ENCODE measurements at places on chromosomes 2 and 18.

GRCh38 chr2:238239543-238239862 lies 335 bp downstream of the HES6 start:
- DNase-seq: no peak

DNA sequence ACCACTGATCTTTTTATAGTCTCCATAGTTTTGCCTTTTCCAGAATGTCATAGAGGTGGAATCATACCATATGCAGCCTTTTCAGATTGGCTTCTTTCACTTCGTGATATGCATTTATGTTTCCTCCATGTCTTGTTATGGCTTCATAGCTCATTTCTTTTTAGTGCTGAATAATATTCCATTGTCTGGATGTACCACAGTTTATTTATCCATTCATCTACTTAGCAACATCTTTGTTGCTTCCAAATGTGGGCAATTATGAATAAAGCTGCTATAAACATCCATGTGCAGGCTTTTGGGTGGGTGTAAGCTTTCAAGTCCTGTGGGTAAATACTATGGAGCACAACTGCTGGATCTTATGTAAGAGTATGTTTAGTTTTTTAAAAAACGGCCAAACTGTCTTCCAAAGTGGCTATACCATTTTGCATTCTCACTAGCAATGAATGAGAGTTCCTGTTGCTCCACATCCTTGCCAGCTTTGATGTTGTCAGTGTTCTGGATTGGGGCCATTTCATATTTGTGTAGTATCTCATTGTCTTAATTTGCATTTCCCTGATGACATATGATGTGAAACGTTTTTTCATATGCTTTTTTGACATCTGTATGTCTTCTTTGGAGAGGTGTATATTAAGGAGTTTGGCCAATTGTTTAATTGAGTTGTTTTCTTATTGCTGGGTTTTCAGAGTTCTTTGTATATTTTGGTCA lies 20.6 kb downstream of the STPG4 start:
- no peak for DNase-seq

DNA sequence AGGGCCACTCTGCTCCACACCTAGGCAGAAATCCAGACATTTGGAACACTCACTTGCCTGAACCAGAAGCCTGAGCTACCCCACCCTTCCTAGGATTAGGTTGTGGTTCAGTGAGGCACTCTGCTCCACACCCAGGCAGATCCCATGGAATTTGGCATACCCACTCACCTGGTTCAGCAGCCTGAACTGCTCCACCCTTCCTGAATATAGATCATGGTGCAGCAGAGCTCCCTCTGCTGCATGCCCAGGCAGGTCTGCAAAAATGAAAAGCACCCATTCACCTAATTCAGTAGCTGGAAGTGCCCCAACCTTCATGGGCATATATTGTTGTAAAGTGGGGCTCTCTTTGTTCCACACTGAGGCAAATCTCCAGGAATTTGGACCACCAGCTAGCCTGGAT lies 185.1 kb upstream of the CNTNAP5 start:
- DNase-seq: no peak

DNA sequence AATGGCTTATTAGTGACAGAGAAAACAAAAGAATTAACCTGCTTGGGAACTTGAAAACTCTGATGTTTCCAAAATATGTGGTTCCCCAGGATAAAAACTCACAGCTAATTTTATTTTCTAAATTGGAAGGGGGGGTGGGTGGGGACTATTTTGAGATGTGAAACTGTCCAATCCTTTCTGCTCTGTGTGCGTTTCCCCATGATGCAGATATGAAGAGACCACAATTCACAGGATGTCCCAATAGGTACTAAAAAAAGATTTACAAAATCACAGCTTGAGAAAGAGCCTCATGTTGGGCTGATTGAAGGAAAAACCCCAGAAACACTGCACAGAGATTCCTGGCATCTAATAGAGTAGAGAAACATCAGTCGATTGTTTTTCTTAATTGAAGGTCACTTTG lies 273.2 kb downstream of the ARHGAP15 start:
- no peak for DNase-seq

DNA sequence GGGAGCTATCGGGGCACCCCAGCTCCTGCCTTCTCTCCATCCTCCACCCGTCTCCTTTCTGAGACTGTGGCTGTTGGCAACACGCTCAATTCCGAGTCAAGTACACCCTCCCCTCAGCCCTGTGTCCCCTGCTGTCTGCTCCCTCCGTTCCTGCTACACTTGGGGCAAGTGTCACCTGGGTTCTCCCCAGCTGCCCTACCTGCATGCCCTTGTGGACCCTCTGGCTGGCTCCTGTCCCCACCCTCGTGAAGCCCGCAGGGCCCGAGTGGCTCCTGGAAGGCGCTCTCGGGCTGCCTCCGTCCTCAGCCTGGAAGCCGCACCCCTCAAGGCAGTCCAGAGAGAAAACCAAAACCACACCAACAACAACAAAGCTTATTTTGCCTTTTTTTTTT lies 33.9 kb downstream of the PDIA6 start:
- DNase-seq: no peak

- DNase-seq: peak; percentile 13
Observed at GRCh38 chr18:58391231-58391825, 237.6 kb downstream of the ALPK2 start.

DNA sequence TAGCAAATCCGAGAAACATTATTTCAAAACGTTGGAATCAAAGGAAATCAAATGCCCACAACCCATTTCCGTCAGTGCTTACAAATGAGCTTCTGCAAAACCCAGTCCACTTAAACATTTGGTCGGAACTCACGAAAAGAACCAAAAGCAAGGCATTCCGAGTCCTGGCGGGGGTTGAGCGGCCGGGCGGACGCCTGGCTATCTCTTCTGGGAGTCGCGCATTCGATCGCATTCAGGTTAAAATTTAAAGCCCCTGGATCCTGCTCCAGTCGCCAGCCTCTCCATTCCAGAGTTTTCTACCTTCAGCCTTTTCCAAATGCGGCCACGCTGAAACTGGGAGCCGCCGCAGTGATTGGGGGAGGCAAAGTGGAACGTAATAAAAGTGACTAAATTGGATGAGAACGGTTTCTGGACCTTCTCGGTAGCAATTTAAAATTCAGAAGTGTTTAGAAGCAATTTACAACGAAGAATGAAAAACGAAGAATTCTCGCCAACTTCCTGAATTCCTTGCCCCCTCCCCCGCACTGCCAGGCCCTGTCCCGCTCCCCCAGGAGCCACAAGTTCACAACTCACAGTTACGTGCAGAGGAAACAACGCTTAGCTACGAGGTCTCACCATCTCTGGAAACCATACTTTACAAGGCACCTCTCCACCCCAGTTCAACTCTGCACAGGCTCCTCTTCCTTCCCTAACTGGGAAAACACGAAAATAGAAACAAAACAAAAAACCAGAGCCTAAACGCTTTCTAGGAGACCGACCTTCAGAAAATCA lies 1.7 kb upstream of the GATA6 start:
- DNase-seq: no peak

DNA sequence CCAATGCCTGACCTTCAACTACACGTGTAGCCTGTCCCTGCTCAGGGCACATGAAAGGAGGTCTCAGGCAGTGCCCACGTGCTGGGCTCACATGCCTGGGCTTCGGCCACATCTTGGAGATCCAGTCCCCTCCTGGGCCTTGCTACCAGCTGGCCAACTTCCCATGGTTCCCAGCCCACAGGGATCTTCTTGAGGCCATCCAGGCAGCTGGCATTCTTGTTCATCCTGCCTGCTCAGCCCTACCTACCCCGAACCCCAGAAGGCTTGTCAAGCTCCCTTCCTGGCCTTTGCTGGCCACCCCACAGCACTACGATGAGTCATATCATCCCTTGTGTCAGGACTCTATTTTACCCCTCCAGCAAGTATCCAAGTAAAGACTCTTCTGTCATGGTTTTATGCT lies 97.1 kb downstream of the ZBTB7C start:
- DNase-seq: no peak

DNA sequence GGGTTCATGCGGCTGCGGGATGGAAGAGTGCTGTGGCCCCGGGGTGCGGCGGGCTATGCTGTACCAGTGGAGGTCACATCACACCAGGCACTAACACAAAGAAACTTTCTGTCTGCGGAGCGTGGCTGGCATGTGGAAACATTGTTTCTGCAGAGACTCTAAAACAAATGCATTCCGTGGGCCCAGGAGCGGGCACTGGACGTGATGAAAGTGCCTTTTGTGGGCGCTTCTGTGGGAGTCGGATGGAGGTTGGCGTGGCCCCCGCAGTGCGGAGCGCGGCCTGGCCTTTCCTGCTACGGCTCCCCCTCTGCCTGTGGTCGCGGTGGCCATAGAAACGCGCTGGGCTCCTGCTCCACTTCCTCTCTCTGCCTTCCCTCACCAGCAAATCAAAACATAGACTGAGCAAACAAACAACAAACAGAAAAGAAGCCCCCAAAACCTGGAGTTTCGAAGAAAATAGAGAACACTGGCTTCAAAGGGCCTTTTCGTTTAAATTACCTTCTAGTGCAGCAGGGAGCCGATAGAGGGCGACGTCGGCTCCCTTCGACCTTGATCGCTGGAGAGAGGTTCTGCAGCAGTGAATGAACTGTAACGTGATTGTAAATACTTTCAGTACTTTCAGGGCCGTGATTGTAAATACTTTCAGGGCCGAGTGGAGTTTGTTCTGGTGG lies 51.4 kb downstream of the KIF5C start:
- no peak for DNase-seq

DNA sequence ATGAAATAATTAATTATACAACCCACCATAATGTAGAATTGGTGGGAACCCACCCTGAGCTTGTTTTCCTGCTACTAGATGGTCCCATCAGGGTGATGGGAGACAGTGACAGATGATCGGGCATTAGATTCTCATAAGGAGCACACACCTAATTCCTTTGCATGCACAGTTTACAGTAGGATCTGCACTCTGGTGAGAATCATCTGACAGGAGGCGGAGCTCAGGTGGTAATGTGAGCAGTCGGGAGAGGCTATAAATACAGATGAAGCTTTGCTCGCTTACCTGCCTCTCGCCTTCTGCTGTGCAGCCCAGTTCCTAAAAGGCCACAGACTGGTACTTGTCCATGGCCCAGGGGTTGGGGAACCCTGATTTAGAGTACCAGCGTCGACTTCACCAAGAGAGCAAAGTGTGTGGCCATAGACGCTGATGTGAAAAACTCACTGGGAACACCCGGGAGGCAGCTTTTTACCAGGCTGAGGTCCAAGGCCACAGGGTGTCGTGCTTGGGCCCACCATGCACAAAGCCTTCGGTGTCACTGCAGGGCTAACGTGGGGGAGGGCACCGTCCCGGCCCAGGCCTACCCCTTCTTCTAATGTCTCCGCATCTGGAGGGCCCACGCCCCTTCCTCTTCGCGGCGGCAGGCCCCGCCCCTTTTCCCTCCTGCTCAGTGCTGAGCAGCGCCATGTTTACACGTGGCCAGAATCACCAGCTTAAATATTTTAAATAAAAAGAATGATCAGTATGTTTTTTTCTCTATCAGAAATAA lies 296.8 kb upstream of the HDAC4 start:
- no peak for DNase-seq

DNA sequence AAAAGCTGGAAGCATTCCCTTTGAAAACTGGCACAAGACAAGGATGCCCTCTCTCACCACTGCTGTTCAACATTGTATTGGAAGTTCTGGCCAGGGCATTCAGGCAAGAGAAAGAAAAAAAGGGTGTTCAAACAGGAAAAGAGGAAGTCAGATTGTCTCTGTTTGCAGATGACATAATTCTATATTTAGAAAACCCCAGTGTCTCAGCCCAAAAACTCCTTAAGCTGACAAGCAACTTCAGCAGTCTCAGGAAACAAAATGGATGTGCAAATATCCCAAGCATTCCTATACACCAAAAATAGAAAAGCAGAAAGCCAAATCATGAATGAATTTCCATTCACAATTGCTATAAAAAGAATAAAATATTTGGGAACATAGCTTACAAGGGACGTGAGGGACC lies 11.1 kb downstream of the SLC8A1 start:
- DNase-seq: no peak

- peak; percentile 92 for DNase-seq
Observed at GRCh38 chr2:236972491-236973342, 113.0 kb upstream of the COPS8 start.

GRCh38 chr2:234099266-234099665 lies 48.8 kb downstream of the SPP2 start:
- no peak for DNase-seq

DNA sequence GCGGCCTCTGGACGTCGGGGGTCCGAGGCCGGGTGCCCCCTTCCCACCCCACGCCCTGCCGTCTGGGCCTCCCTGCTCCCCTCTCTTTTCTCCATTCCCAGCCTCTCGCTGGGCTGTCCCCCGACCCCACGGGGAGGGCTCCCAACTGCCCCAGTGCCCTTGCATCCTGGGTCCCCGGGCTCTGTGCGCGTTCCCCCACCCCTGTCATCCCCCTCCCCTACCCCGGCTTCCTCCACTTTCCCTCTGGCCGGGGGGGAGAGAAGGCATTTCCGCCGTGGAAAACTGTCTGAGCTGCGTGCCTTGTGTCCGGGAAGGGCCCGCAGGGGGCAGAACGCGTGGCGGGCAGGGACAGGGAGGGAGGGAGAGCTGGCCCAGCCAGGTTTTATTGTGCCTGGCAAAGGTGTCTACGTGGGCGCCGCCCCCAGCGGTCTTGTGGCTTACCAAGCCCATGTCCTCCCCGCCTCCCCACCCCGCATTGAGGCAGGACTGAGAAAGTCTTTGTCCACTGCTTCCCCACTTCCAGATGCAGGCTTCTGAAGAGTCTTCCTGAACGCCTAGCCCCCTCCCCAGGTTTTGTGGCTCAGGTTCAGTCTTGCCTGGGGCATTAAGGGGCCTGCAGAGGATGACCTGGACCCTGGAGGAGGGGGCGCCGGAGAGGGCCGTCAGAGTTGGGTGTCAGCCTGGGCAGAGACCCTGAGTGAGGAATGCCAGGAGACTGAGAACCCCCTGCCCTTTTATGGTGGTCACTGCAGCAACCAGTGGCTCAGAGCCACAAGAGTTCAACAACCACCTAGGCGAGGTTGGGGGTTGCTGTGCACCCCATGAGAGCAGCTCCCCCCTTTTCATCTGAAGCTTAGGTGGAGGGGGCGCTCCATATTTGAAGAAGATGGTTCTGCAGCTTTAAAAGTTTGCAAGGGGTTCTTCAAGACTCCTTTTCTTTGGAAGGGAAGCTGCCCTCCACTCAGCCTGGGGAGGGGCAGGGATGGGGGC lies 1.3 kb downstream of the ITM2C start:
- no peak for DNase-seq

- DNase-seq: peak; percentile 48
Observed at GRCh38 chr18:75070625-75071483, 138.1 kb downstream of the PTGR3 start.

GRCh38 chr18:76480913-76481312 lies 14.1 kb downstream of the ZNF516 start:
- no peak for DNase-seq

- DNase-seq: no peak
Observed at GRCh38 chr18:78480262-78481054, 499.2 kb upstream of the SALL3 start.

GRCh38 chr2:214740867-214741395 lies 68.6 kb downstream of the BARD1 start:
- peak; percentile 1 for DNase-seq

- no peak for DNase-seq
Observed at GRCh38 chr2:9648821-9649220, 18.0 kb upstream of the YWHAQ start.

DNA sequence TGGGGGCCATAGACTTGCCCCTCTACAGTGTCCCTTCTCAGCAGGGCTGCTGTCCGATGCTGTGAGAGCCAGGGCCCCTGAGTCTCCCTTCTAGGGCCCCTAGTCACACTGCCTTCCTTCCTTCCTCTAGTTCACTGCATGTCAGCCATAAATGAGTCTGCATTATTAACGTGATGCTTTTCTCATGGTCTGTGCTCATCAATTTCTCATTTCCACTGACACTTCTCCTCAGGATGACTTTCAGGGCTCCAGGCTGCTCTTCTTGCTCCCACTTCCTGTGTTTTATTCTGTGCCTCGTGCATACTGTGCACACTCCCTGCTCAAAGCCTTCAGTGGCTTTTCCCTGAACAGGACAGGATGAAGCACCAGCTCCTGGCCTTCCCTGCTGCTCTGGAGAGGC lies 146.5 kb downstream of the FAM210A start:
- no peak for DNase-seq

Measured in skeletal muscle cell (primary cell).